ENCODE measurements at places on chromosomes 12 and 14. TPM values are rescaled to one million over a fixed set of nuclear protein-coding genes. Genes with fewer than 3 reads are reported as not detected.

- no peak for DNase-seq
Measured at GRCh38 chr12:53010955-53011354, 4.7 kb downstream of the EIF4B start.

GRCh38 chr14:94423453-94424056 is 29.0 kb downstream of the SERPINA11 start:
- DNase-seq: no peak

GRCh38 chr12:39272871-39273655 is 169.9 kb downstream of the KIF21A start:
- DNase-seq: peak; percentile 87

DNA sequence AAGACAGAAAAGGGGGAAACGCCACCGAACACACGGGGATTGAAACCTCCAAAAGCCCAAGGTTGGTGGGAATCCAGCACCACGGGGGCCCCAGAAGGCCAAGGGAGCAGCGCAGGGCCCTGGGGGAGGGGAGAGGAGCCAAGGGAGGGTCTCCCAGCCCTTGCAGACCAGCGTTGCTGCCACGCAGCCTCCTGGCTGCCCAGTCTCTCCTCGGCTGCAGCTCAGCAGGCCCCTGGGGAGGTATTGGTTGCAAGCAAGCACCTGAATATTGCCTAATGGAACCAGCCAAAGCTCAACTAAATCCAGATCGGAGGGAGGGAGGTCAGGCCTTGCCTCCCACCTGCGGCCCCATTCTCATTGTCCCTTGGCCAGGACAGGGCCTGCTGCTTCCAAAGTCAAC is 15.8 kb downstream of the TMEM229B start:
- no peak for DNase-seq

DNA sequence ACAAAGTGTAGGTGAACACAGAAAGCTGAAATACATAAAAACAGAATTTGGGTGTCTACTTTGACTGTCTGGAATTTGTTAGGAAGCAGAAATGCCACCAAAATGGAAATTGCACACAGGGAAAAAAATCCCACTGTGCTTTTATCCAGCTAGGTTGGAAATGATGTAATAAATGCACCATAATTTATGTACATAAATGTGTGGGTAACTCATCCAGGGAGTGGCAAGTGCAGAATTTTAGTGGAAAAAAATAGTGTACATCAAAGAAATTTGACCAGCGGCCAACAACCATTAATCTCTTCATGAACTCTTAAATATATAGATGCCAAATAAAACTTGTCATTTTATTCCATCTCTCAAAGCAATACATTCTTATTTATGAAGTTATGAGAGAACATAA is 105.6 kb downstream of the LLPH start:
- DNase-seq: no peak

- DNase-seq: peak; percentile 33
Measured at GRCh38 chr12:15782667-15783066, 6.5 kb downstream of the EPS8 start.

DNA sequence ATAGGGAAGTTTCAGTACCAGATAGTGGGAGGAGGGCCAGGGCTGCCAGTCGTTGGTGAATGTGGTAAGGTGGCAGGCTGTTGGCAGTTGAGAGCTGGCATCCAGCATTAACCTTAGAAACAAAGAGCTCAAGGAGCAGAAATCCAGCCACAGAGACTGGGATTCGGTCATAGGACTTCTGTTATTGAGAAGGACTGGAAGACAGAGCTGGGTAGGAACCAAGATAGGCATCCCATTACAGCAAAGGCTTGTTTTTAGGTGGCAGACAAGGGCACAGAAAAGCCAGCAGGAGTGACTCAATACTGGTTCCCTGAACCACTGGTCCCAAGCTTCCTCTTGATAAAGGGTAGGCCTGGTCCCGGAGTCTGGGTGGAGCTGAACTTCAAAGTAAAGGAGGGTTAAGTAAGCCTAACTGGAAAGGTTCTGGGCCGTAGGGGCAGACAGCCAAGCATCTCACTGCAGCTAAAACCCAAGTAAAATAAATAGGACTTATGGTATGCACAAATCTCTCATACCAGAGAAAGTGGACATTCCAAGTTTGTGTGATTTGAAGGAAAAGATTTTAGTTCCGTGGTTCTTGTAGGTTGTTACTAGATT is 147.9 kb downstream of the ETV6 start:
- DNase-seq: no peak

DNA sequence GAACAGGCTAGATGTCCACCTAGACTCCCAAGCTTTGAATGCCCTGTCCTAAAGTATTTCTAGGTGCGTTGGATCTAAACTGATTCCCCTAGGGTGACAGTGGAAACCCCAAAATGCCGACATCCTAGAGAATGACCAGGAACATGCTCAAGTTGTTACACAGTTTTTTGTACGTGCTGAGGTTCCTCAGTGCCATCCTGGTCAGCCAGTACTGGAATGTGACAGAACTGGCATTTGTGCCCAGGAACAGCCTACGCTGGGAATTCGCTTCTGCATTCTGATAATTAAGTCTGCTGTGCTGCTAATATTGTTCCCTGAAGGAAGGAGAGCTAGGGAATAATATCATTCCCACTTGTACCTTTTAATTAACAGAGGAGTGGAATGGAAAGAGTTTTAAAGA is 40.3 kb downstream of the BORCS5 start:
- no peak for DNase-seq

DNA sequence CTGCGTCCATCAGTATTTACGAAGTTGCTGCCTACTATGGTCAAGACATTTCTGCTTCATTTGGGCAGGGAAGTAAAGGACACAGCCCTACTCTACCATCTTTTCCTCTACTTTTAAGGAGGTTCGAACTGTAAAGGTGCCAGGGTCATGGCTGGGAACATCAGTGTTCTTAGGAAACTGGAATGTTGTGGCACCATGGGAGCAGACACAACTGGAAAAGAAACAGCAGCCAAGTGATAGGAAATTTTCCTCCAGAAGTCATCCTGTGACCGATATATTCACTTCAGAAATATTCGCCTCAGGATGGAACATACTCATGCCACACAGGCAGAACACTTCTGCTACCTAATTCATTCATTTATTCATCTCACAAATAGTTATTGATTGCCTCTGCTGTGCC is 104.4 kb downstream of the ETV6 start:
- DNase-seq: no peak

DNA sequence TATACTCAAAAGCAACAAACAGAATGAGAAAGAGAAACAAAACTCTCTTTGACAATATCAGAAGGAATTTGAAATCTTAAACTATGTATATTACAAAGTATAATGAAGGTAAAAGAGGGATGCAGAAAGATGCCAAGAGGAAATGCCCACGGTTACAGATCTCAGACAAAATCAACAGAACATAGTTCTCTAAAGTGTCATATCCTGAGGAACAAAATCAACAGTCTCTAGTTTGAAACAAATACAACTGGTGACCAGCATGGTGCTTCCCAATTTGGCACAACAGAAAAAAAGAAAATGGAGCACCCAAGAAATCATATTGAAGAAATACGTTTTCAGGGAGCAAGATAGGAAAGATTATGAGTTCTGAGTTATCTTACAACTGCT is 116.5 kb downstream of the METTL25 start:
- no peak for DNase-seq

DNA sequence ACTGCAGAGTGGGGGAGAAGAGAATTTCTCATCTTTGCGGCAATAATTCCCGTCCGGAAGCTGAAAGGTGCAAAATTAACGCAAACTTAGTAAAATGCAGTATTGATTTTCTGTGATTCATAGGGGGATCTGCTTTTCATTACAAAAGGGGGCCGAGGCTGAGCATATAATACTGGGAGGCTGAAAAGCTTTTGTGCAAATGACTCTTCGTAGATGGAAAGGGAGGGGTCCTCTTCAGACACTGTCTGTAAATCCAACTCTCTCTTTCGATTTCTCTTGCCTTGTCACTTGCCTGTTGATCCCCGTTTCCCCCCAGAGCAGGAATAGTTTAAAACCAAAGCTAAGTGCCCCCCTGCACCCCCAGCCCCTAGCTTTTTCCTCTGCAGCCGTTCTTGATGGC is 258.2 kb downstream of the VRK1 start:
- DNase-seq: no peak

GRCh38 chr12:19829100-19829853 is 390.0 kb downstream of the AEBP2 start:
- DNase-seq: no peak

DNA sequence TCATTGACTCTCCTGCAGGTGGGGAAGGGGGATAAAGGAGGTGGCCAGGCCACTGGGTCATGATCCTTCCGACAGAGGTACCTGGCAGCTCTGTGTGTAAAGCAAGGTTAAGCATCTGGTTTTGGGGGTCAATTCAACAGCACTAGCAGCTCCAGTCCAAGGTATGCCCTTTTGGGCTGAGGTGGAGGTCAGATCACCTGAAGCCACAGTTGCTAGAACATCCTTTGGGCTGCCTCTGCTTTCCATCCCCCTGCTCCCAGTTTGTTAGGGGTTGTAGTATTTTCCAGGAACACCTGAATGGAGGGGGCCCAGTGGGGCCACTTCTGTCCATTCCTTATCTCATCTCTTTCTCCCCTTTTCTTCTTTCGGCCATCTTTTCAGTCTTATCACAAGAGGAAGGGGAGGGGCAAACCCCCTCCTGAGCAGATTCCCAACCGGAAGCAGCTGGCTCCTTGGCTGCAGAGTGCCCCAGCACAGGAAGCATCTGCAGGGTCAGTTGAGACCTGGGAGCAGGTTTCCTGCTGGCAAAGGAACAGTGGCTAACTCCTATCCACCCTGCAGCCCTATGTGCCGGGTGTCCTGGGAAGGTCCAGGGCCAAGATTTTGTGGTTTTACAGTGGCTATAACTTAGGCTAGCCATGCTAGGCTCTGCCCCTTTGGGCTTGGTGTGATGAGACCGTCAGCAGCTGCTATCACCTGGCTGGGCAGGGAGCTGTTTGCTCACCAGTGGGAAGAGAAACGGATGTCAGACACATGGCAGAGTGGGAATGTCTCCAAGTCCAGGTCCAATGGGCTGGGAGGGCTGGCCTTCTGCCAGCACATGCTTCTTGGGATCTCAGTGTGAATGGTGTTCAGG is 40.2 kb downstream of the SH2B3 start:
- no peak for DNase-seq

DNA sequence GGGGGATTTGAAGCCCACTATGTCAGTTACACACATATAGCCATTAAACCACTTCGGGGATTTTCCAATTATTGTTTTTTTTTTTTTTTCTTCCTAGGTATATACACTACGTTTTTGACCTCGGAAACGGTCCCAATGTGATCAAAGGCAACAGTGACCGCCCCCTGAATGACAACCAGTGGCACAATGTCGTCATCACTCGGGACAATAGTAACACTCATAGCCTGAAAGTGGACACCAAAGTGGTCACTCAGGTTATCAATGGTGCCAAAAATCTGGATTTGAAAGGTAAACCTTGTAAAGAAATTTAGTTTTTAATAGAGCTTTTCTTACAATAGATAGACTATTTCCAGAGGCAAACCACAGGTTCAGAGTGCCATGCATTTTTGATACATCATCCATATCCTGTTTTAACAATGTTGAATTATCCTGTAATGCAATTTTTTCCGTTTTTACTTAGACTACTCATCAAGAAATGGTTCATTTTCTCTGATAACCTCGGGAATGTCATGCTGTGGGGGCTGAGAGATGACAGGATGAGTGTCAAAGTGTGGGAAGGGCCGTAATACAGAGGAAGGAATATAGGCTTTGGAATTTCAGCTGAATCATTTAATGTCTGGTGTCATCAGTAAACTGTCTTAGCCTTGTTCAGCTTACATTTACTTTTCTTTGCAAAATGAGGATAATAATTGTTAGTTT is 797.1 kb downstream of the NRXN3 start:
- DNase-seq: no peak

GRCh38 chr14:92632546-92633273 is 115.7 kb downstream of the LGMN start:
- DNase-seq: no peak

DNA sequence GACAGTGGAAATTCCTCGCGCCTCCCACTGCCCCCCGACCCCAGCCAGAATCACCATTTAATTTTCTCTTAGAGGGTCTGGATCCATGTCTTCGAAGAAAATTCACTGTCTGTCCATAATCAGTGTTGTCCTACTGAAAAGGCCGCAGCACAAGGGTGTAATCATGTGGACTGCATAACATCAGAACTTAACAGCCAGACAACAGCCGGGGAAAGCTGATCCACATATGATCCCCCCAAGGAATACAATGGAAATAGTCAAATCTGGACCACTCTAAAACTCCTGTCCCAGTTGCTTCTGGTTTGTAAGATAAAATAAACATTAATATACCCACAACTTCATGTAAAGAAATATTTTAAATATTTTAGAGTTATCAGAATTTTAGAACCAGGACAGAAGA is 177.5 kb downstream of the SSPN start:
- DNase-seq: no peak

DNA sequence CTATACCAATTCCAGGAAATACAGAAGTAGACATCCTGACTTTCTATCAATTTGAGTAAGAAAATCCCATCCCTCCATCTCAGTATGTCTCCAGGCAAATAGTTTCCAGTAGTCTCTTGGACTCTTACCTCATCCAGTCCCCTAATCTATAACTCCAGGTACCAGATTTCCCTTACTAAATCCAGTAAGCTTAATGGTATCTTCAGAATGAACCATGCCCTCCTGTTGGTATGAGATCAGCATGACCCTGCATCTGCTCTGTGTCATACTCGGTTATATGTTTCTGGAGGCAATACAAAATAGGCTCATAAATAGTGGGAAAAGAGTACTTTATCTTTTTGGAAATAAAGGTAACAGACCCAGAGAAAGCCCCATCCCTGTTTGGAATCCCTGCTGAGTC is 18.4 kb downstream of the PIGH start:
- no peak for DNase-seq

GRCh38 chr14:89107626-89108025 is 283.2 kb downstream of the TTC8 start:
- no peak for DNase-seq

GRCh38 chr14:22572562-22573058 is 16.4 kb downstream of the DAD1 start:
- DNase-seq: no peak

DNA sequence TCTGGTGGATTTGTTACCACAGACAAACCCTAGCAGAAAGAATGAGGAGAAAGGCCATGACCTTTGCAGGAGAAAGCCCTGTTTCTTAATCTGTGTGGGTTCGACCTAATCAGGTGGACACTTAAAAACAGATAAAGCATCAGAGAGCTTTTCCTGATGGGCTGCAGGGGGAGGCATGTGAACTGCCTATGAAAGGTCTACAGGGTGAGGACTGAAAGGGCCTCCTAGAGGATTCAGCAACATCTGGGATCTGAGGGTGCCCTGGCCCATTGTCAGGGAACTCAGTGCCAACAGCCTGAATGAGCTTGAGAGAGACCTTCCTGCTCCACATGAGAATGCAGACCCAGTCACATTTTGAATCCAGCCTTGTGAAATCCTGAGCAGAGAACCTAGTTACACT is 178.8 kb upstream of the DDHD1 start:
- DNase-seq: no peak

GRCh38 chr12:17214929-17215328 is 609.0 kb upstream of the LMO3 start:
- DNase-seq: peak; percentile 52

Gene RNF212B
- not detected for polyA plus RNA-seq

Gene DCD
- not detected for polyA plus RNA-seq

Gene RNASE2
- 0.90 TPM for polyA plus RNA-seq

Gene SERPINA9
- polyA plus RNA-seq: not detected

Gene PRPH
- 289 TPM for polyA plus RNA-seq

Gene TPI1
- 519 TPM for polyA plus RNA-seq

Gene FITM1
- 1.1 TPM for polyA plus RNA-seq

Gene TRMT61A
- polyA plus RNA-seq: 10.7 TPM

Gene PRR4
- polyA plus RNA-seq: 10.7 TPM

Gene CLEC14A
- polyA plus RNA-seq: 12.3 TPM

Gene NGB
- polyA plus RNA-seq: 15.6 TPM

Gene ASIC1
- 148 TPM for polyA plus RNA-seq

Gene NRL
- polyA plus RNA-seq: 3.5 TPM

All from spinal cord (tissue), 10 donors.